ENCODE measurements at places on chromosomes 12 and 14.

- DNase-seq, result no peak
Observed at GRCh38 chr14:98200601-98201000, 1071.4 kb downstream of the BCL11B start.

DNA sequence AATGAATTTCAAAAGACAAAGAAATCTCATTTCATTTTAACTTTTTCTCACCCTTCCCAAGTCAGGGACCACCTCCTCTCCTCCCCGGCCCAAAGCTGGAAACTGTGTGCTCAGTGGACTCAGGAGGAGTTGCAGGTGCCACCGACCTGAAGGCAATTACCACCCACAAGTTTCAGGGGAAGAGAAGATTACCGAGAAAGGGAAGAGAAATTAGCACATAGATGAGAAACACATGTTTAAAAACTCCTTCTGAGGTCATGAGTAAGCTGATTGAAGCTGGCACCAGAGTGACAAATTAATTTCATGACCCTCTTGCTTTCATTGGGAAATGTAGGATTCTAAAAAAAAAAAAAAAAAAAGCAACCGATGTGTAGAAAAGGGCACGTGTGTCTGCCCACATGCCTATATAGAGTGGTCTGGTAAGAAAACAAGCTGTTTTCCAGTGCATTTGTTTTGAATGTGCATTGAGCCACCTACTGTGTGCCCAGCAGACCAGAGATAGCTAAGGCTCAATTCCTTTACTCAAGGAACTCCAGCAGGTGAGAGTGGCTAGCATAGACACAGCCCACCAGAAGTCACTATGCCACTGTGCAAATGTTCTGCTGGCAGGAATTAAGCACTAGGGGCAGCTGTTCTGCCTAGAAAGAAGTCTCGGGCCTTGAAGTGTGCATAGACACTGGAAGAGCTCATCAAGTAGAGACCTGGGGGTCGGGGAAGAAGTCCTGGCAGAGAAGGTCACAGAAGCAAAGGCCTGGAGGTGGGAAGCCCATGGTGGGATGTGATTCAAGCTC is 30.5 kb downstream of the DPF3 start:
- no peak for DNase-seq

DNA sequence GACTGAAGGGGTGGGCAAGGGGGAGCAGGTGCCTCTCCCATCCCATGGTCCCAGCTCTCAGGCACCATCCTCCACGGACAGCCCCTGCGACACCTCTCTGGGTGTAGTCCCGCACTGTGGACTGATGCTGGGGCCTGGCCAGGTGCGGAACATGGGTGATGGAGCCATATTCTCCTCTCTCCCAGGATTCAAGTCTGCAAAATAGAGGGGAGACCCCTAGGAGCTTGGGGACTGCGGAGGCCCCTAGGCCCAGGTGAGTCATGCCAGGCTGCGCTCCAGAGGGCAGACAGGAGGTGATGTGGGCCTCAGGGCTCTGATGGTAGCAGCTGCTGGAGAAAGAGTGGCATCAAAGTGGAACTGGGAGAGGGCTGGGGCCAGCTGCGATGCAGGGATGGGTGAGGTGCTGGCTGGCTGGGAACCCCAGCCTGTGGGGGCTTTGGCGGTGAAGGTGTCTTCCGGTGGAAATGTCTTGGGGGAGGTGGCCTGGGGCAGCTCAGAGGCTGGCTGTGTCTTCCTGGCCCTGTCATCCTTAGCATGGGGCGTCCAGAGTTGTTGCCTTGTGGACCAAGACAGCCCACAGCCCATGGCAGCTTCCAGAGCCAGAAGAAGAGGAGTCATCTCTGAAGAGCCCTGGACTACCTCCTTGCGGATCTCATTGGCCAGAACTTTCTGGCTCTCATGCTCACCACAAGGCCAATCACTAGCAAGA is 149.1 kb downstream of the KIF26A start:
- no peak for DNase-seq

DNA sequence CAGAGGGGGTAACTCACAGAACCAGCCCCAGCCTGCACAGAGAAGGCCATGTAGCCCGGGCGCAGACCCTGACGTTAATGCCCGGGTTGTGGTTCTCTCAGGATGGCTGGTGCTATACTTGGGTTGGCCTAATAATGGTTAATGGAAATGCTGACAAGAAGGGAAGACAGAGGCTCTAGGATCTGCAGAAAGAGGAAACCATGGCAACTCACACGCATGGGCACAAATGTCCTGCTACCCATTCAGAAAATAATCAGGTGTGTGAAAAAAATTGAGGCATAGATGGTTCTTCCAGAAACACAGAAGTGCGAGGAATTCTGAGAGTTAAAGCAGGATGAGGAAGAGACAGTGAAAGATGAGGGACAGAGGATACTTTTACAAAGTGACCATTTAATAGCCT is 33.8 kb downstream of the APPL2 start:
- DNase-seq, result no peak

DNA sequence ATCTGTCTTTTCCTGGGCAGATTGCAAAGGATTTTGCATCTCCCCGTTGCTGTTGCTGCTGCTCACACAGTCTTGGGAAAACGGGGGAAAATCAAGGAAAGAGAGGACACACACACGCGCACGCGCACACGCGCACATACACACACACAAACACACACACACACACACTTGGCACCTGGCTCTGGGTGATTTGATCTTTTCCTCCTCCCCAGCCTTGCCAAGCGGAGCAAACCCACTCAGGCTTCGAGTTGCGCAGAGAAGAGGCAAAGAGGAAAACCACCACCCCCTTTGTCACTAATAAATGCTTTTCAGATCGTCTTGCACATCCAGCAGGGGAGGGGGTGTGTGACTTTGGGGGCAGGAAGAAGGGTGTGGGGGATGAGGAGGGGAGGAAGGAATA is 965 bp upstream of the NOS1 start:
- DNase-seq, result no peak

DNA sequence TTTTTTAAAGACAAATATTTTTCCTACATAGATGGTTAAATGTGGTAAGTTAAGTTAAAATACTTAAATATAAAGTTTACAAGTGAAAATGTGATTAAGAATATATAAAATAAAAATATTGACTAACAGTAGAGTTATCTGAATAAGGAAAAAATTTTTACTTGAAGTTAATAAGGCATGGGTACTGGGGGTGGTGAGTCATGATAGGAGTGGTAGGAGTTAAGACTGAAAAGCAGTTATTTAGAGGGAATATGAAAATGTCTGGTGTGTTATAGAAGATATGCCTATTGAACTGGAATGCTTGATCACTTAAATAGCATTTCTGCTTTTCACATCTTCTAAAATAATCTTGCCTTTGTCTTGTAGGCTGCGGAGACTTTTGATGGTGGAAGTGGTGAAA is 68.7 kb downstream of the CCDC91 start:
- no peak for DNase-seq

DNA sequence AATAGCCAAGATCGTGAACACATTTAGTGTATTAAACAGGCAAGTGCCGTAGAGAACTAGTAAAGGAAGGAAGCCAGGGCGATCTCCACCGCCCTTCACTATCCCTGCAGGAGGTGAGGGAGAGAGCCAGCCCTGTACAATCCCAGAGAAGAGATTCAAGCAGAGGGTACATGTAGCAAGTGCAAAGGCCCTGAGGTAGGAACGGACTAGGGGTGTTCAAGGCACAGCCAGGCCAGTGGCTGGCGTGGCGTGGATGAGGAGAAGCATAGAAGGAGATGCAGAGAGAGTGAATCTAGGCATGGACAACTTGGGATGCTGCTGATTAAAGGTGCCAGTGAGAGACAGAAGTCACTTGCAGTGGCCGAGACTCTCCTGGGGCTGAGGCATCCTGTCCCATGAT is 39.1 kb upstream of the ESRRB start:
- DNase-seq, result no peak

DNA sequence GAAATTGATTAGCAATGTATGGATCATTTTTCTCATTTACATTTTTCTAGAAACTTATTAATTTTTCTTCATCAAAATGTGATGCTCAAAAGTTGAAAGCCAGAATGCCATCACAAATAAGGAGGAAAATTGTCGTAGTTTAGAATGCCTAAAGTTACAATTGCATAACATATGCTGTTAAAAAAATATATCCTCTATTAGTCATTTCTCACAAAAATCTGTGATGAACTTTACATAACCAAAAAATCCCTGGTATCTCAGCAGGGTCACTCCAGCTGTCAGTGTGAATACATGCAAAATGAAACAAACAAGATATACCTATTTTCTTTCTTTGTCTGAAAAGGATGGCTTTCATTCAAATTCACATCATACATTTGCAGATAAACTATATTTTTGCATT is 358.9 kb downstream of the PAWR start:
- no peak for DNase-seq

- DNase-seq, result no peak
Observed at GRCh38 chr12:110794623-110795280, 52.0 kb upstream of the CCDC63 start.

GRCh38 chr12:89040146-89040964 is 311.9 kb downstream of the DUSP6 start:
- DNase-seq, result peak; percentile 73

DNA sequence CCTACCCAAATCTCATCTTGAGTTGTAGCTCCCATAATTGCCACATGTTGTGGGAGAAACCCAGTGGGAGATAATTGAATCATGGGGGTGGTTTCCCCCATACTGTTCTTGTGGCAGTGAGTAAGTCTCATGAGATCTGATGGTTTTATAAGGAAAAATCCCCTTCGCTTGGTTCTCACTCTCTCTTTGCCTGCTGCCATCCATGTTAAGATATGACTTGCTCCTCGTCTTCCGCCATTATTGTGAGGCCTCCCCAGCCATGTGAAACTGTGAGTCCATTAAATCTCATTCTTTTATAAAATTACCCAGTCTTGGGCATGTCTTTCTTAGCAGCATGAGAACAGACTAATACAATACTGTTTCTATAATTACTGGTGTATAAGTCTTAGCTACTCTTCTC is 6.5 kb upstream of the BCAT1 start:
- no peak for DNase-seq

- no peak for DNase-seq
Observed at GRCh38 chr12:15151161-15152091, 69.8 kb downstream of the RERG start.

DNA sequence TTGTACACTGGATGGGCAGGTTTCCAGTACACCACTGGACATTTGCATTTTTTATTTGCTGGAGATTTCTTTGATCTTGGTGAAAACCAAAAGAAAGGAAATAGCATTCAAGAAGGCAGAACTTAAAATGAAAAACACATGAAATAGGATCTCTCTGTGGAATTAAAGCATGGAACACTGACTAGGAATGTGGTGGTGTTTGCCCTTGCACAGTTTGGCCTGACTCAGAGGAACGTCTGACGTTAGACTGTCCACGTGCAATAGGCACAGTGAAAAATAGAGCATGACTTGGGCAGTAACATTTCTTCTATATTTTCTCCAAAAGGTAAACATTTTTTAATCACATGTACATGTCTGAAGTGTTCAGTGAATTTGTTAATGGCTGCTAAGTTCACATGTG is 474.1 kb upstream of the PRICKLE1 start:
- no peak for DNase-seq

DNA sequence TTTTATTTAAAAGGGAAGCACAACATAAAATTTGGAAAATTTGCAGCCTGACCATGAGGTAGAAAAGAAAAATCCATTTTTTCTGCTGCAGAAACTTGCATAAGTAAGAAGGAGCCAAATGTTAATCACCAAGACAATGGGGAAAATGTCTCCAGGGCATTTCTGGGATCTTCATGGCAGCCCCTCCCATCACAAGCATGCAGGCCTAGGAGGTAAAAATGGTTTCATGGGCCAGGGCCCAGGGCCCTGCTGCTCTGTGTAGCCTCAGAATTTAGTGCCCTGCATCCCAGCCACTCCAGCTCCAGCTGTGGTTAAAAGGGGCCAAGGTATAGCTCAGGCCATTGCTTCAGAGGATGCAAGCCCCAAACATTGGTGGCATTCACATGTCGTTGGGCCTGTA is 735.6 kb downstream of the GALC start:
- DNase-seq, result no peak

DNA sequence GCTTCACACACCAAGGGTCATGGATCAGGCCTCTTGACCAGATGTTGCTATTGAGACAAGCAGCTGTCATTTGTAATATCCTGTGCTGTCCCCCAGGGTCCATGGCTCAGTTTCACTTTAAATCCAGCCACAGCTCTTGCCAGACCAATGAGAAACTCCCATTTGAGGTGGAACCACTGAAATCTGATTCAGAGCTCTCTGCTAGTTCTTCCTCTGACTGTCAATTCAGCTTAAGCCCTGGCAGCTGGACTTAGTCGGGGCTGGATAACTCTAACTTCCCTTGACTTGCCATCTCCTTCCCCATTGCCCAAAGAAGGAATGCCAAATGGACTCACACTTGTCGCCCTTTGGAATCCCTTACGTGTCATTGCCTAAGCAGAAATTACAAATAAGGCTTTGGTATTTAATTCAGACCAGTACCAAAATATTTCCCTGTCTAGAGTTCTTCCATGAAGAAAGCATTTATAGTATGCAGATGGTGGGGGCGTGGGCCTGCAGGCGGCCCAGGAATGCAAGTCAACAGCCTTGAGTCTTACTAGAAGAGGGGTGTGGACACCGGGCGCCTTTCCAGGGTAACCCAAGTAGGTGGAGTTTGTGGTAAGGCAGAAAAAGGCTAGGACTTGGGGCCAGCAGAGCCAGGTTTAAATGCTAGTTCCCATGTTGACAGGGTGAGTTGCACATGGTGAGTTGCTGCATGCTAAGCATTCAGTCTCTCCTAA is 96.9 kb upstream of the TMPO start:
- no peak for DNase-seq

DNA sequence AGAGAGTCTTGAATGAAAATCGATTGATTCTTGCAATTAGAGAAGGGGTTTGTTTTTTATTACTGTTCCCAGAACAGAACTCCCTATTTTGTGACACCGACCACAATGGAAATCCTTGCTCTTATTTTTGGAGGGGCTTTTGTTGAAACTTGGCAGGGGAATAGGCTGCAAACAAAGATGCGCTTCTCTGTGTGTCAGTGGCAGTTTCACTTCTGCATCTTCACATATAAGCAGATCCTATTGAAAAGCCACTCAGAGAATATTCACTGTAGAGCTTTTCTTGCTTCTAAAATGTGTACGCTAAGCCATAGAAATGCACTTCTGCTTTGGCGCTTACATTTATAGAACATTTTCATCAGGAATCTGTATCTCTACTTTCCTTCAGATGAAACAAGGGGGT is 1822.4 kb upstream of the SEL1L start:
- no peak for DNase-seq

DNA sequence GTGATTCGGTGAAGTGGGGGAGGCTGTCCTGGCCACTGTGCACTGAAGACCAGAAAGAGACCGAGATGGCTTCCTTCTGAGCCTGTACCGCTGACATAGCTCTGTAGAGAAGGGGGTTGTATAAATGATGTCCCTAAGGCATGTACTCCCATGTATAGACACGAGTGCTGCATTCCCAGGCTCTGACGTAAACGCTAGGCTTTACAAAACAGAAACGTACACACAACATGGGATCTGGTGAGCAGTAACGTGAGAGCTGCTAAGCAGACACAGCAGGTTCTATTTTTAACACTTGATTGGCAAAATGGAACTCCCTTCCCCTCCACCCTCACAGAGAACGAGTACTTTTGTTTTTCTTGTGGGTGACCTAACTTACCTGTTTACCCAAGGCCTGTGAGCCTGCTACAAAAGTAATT is 35.9 kb downstream of the ACADS start:
- DNase-seq, result no peak

GRCh38 chr12:72011374-72011773 is 72.7 kb downstream of the TPH2 start:
- DNase-seq, result no peak
